ENCODE measurements at places on chromosomes 2 and 18.

GRCh38 chr2:12619975-12620374, 96.8 kb upstream of the TRIB2 start:
- no peak for DNase-seq

GRCh38 chr18:77899972-77900754, 650.5 kb downstream of the GALR1 start:
- DNase-seq = peak; percentile 15

DNA sequence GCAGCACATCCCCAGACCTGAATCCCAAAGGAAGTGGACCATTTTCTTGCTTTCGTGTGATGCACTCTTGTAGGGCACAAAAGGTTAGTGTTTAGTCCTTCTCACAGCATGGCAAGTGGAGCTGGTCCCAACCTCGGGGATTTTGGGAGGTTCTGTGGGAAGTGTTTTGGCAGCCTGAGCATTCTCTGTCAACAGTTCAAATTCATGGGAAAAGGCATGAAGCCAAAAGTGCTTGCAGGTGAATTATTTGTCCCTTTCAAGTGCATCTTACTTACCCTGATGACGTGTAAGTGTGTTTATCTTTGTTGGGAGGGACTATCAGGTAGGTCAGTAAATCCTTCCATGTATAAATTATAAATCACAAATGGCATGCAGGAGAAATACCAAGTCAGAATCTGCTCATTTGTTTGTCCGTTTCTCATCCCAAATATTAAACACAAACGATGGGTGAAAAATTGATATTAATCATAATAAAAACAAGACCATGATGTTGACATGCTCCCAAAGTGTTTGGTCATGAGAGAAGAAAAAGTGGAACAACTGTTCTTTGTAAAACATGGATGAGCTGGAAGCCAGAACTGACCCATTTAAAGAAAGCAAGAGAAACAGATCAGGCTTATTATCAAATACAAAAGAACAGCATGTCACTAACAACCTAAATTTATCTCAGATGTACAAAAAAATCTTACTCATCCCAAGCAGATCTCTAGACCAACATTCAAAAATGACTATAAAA, 57.6 kb downstream of the EPHA4 start:
- no peak for DNase-seq

- no peak for DNase-seq
Measured at GRCh38 chr18:73340135-73340977, 472.6 kb upstream of the NETO1 start.

DNA sequence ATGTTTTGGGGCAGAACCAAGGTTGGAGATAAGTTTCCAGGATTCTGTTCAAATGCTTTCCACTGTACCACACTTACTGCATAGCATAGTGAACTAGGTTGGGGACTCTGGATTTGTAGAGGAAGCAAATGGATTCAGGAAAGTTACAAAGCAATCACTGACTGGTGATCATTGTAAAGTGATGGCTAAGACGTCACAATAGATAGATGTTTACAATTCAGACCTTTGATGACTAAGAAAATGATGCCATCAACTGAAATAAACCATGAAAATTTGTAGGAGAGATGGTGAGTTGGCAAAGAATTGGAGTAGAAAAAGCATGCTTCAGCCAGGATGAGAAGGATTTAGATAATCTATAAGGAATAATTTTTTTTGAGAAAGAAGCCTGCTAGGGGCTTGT, 178.0 kb downstream of the UBE2E3 start:
- no peak for DNase-seq

- no peak for DNase-seq
Measured at GRCh38 chr2:27720004-27720551, 51.4 kb upstream of the MRPL33 start.

Measured in muscle of arm (tissue), 14 donors.